ENCODE measurements at places on chromosomes 2 and 18.

DNA sequence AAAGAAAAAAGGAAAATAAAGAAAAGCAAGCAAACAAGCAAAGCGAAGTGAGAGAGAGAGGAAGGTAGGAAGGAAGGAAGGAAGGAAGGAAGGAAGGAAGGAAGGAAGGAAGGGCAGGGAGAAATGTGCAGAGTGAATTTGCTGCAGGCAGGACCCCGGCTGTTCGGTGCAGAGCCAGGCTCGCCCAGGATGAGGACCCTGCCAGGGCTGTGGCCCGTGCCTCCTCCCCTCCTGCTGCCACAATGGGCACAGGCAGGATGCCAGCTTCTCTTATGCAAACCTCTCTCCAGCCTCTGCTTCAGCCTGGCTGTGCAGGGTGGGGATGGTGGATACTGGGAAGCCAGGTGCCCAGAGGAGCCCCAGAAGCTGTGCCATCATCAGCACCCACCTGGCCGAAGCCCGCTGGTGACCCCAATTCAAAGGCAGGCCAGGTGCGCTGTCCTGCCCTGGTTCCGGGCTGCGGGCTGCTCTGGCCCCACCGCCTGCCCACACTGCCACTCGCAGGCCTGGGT lies 3.2 kb downstream of the GPR17 start:
- no peak for DNase-seq

GRCh38 chr2:26591619-26592505 lies 49.3 kb downstream of the CIB4 start:
- DNase-seq = no peak

DNA sequence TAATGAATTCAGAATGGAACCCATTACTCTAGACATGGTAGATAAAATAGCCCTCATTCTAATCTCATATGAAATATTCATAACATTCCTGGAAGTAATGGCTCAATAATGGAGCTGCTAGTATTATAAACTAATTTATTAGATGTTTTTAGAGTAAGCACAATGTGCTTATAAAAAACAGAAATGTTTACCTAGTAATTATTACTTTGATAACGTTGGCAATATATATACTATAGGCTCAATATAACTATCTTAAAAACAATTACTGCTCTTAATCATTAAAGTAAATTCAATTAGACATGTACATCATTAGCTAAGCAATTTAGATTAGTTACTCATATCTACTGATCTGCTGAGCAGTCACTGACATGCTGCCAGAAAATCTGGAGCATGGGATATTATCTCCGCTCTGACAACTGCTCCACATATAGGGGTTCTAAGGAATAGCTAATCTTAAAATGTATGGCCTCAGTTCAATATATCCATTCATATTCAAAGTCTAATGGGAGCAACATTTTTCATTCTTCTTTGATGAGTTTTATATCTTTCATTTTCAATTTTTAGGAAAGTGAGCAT lies 19.4 kb downstream of the PPP1R1C start:
- no peak for DNase-seq

GRCh38 chr2:179059026-179059700 lies 9.2 kb upstream of the CCDC141 start:
- DNase-seq = no peak

DNA sequence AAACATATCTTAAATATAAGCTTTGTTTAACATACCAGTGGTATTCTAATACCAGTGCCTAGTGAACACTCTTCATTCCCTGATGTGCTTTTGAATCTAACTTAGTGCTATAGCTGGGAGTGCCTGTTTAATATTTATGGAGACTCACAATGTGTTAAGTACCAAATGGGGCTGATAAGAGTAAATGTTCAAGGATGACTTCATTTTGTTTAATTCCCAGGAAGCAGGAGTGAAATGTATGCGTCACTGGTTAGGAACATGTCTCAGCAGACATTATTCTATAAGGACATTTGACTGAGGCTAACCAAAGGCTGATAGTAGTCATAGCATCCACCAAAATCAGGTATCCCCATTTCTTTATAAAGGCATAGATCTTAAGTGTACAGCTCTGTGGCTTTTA lies 31.7 kb upstream of the LINC00305 start:
- DNase-seq = peak; percentile 58

GRCh38 chr18:44709307-44710126 lies 28.8 kb downstream of the SETBP1 start:
- no peak for DNase-seq

- peak; percentile 86 for DNase-seq
Observed at GRCh38 chr18:49656073-49656692, 94.3 kb downstream of the LIPG start.

GRCh38 chr2:188517549-188518215 lies 226.0 kb downstream of the GULP1 start:
- DNase-seq = no peak

DNA sequence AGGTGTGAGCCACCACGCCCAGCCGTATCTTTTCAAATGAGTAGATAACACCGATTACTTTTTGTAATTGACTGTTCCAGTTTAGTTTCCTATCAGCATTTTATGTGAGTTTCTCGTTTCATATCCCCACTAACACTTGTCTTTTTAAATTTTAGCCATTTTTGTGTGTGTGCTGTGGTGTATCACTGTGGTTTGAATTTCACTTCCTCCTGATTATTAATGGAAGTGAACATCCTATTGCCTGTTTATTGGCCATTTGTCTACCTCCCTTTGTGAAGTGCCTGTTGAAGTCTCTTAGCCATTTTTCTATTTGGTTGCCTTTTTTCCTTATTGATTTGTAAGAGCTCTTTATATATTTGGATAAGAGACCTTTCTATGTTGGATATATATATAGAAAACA lies 91.7 kb upstream of the STON1 start:
- no peak for DNase-seq

DNA sequence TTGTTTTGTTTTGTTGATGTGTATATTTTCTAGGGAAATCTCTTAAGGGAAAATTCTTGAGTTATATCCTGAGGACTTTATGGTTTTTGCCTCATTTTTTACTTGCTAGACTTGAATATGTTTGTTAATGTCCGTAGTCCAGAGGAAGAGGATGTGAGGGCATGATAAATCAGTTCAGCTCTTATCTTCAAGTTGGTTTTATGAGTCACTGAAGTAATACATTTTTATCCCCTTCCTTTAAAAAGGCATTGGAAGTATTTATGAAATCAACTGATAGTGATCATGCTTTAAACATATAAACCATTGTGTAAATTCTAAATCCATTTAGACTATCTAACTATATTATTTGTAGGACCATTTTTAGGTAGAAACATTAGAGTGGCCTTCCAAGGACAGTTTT lies 43.9 kb upstream of the CYBRD1 start:
- peak; percentile 53 for DNase-seq

GRCh38 chr2:195251214-195251613 lies 405.8 kb upstream of the SLC39A10 start:
- DNase-seq = peak; percentile 3

DNA sequence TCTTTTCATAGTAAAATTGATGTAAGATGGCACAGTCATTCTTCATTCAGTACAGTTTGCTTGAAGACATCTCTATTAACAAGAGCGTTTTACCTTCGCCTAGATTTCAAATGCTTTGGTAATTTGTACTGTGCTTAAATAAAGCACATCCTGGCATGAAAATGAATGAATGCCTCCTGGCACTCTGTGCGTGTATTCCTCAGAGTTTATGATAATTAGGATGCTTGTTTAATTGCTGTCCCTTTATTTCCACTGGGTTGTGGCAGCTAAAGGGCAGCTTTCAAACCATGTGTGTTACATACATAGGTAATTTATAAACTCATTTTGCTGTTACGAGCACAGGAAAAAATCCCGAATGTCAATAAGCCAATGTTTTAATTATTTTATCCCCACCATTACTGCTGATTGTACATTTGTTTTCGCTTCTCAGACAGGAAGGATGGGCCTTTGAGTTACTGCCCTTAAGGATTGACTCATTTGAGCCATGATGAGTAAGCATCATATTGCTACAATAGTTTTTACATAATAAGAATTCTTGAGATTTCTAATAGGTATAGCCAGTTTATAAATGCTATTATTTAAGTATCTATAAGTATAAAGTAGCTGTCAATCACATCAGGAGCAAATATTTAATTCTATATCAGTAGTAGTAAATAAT lies 516.5 kb downstream of the XIRP2 start:
- peak; percentile 54 for DNase-seq

GRCh38 chr2:149765003-149765402 lies 177.4 kb upstream of the MMADHC start:
- DNase-seq = no peak

DNA sequence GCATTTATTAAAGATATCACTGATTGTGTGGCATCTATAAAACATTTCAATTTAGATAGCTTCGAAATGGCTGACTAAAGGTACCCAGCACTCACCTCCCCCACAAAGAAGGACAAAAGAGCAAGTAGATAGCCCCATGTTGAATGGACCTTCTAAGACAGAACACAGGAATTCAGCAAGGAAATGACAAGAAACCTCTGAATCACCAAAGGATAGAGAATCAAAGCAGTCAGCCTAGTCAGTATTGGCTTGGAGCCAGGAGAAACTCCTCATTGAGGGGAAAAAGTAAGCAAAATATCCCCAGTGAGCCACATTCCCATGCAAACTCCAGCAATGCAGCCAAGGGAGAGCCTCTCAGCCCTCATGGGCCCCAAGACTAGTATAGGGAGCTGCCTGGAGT lies 113.7 kb downstream of the BARD1 start:
- peak; percentile 27 for DNase-seq

DNA sequence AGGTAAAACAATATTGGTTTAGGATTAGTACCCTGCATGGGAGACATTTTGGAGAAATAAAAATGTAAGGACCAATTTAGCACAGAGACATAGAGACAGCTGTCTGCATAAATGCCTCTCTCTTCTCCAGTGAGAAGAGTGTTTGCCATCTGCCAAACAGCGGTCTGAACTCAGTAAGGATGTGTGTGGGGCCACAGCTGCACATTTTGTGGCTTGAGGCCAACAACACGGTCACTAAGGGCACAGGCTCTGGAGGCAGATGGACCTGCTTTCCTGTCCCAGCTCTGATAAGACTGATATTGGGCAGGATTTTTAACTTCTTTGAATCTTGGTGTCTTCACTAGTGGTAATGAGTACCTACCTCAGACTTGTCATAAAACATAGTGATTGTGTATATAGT lies 10.2 kb downstream of the ZBTB14 start:
- DNase-seq = no peak

GRCh38 chr2:11761259-11761658 lies 14.8 kb downstream of the LPIN1 start:
- DNase-seq = no peak

DNA sequence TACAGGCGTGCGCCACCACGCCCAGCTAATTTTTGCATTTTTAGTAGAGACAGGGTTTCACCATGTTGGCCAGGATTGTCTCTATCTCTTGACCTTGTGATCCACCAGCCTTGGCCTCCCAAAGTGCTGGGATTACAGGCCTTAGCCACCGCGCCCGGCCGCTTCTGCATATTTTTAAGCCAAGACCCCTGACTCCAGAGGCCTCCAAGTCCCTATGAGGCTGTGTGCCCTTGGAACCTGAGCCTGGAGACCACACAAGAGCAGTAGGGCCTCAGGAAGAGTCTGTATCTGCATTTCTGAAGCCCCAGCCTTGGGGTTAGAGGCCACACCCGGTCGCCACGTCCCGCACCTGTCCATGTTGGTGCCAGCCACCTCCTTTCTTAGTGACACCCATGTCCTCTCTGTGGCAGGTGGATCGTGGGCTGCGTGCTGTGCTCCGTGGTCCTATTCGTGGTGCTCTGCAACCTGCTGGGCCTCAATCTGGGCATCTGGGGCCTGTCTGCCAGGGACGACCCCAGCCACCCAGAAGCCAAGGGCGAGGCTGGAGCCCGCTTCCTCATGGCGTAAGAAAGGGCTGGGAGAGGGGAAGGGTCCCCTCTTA lies 5.3 kb downstream of the PROM2 start:
- DNase-seq = no peak

- DNase-seq = no peak
Observed at GRCh38 chr2:104606056-104606455, 247.9 kb upstream of the POU3F3 start.

- peak; percentile 95 for DNase-seq
Observed at GRCh38 chr18:24027156-24027827, 12.7 kb downstream of the TTC39C start.

GRCh38 chr2:32360416-32360815 lies 3.6 kb downstream of the BIRC6 start:
- no peak for DNase-seq

- no peak for DNase-seq
Observed at GRCh38 chr2:22110244-22110651, 986.5 kb downstream of the TDRD15 start.

DNA sequence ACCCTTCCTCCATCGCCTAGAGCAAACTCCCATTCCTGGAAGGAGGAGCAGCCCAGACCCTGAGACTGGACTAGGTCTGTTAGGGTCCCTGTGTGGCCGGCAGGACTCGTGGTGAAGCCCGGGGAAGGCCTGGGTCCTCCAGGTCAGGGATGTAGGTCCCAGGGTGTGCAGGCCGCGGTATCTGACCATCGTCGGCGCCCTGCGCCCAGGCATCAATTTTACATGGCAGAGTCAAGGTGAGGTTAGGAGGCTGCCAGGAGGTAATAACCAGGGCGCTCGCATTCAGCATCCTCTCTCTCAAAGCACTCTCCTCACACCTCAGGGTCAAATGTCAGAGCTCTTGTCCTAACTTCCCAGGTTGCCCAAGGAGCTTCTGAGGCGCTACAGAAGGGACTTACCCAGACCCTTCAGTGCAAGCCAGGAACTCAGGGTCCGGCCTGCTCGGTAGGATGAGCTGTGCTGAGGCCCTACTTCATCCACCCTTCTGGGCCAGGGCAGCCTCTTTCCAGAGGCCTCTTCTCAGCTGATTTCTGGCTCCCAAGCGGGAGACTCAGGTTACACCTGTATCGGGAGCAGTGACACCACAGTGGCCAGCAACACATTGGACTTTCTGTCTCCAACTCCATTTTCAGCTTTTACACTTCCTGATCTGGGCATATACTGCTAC lies 628 bp downstream of the SH2D6 start:
- DNase-seq = no peak

DNA sequence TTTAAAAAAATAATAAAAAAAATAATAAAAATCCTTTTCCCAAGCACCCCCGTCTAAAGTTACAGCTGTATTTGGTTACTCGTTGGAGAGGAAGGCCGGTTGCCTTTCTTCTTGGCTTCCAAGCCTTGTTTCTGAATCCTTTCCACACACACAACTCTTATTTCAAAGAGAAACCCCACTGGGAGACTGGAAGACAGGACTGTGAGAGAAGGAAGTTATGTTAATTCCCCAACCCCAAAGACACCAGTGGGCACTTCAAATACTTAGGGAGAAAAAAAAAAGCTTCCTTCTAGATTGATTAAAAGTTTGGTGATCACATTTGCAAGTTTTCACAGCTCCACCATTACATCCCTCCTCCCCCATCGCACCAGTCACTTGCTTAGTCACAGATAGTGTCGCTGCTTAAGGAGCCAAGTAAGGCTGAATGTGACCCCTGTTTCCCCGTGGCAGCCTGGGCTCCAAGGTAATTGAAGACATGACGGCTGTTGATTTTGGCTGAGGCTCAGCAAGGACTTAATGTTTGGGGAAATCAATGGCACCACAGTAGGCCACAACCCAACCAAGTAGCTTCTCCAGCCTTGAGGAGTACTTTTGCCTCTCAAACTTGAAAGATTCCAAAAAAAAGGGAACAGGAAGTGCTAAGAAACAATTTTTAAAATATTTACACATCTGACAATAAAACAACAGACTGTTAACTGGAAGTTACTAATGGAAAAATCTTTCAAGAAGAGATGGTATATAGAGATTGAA lies 40.8 kb upstream of the FRZB start:
- no peak for DNase-seq

GRCh38 chr2:173311844-173312606 lies 42.6 kb upstream of the CDCA7 start:
- DNase-seq = no peak

Data from bronchial epithelial cell (primary cell).